CD4-positive, alpha-beta memory T cell (primary cell): ENCODE measurements at places on chromosomes 4 and X. TPM values are rescaled to one million over a fixed set of nuclear protein-coding genes. Genes with fewer than 3 reads are reported as not detected.

DKK2 gene
- total RNA-seq, result not detected

GAGE12F gene
- total RNA-seq, result not detected

GAGE13 gene
- total RNA-seq, result not detected

GRCh38 chr4:921830-922331 is 10.2 kb downstream of the GAK start:
- H3K4me3 ChIP-seq, result no peak overlapping the region
- H3K4me1 ChIP-seq, result peaks cover 62% of the 10 kb centered on the region
- no peak for DNase-seq
- H3K27ac ChIP-seq, result no peak overlapping the region
- no peaks in the 10 kb centered on the region for H3K36me3 ChIP-seq
- H3K27me3 ChIP-seq, result no peaks in the 10 kb centered on the region

GRCh38 chr4:73006286-73006990 is 63.1 kb downstream of the COX18 start:
- H3K27ac ChIP-seq, result no peak overlapping the region
- DNase-seq, result no peak
- no peaks in the 10 kb centered on the region for H3K4me1 ChIP-seq

SCML2 gene
- 1.7 TPM for total RNA-seq

DNA sequence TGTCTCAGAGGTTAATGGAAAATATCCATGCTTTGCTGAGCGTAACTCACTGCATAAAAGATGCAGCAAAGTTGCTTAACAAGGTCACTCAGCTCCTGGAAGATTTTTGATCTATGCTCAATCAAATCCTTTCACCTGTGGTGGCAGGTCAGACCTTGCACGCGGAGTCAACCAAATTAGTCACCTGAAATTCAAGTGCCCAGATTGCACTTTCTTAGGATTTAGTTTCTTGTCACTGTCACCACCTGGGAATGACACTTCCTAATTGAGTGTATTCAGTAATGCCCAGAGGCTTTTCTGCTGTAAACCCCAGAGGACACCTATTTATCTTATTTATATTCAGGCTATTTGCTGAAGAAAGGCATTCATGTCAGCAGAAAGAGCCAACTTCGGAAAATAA is 215.8 kb upstream of the SMIM31 start:
- H3K36me3 ChIP-seq, result no peaks in the 10 kb centered on the region
- no peak overlapping the region for H3K4me3 ChIP-seq
- H3K27ac ChIP-seq, result no peak overlapping the region
- H3K4me1 ChIP-seq, result no peaks in the 10 kb centered on the region
- no peak for DNase-seq

DNA sequence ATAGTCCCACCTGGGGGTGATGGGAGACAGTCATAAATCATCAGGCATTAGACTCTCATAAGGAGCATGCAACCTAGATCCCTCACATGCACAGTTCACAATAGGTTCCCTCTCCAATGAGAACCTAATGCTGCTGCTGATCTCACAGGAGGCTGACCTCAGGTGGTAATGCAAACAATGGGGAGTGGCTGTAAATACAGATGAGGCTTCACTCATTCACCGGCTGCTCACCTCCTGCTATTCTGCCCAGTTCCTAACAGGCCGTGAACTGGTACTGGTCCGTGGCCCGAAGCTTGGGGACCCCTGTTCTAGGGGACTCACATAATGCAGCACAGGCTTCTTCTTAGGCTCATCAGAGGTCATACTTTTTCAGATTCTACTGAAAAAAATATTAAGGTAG is 625.9 kb upstream of the AGA start:
- no peak overlapping the region for H3K27ac ChIP-seq
- H3K4me3 ChIP-seq, result no peak overlapping the region
- H3K36me3 ChIP-seq, result no peaks in the 10 kb centered on the region
- H3K4me1 ChIP-seq, result no peaks in the 10 kb centered on the region
- DNase-seq, result no peak
- no peaks in the 10 kb centered on the region for H3K27me3 ChIP-seq

- H3K4me1 ChIP-seq, result no peaks in the 10 kb centered on the region
- H3K4me3 ChIP-seq, result no peak overlapping the region
- no peak for DNase-seq
- H3K27me3 ChIP-seq, result no peaks in the 10 kb centered on the region
- H3K36me3 ChIP-seq, result no peaks in the 10 kb centered on the region
- no peak overlapping the region for H3K27ac ChIP-seq
These were observed 264.4 kb upstream of the ITM2A start for GRCh38 chrX:79631526-79631925.

DNA sequence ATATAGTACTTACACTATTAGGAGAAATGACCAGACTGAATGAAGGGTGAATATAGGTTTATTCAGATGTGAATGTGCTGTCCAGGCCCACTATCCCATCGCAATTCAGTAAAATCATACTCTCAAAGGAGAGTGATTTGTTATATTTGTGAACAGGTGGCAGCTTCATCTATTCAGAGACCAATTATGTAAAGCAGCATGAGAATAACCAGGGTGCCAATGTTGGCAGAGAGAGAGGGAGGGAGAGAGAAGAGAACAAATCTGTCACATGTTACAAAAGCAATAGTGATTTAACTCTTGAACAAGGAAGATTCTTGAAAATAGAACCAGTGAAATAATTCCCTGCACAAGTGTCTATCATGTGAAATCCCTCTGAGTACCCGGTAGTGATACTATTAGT is 38.9 kb upstream of the TLL1 start:
- no peak overlapping the region for H3K4me3 ChIP-seq
- no peaks in the 10 kb centered on the region for H3K27me3 ChIP-seq
- no peaks in the 10 kb centered on the region for H3K4me1 ChIP-seq
- DNase-seq, result no peak

H2BW2 gene
- total RNA-seq, result not detected

DAPP1 gene
- total RNA-seq, result 21.3 TPM

- no peak overlapping the region for H3K27ac ChIP-seq
- DNase-seq, result no peak
- no peaks in the 10 kb centered on the region for H3K36me3 ChIP-seq
- H3K27me3 ChIP-seq, result no peaks in the 10 kb centered on the region
These were observed 251.7 kb upstream of the GNPDA2 start for GRCh38 chr4:44978020-44978419.

GRCh38 chr4:16085822-16086221 is 2.0 kb upstream of the PROM1 start:
- no peaks in the 10 kb centered on the region for H3K36me3 ChIP-seq
- no peak overlapping the region for H3K4me3 ChIP-seq
- DNase-seq, result no peak

- H3K4me3 ChIP-seq, result no peak overlapping the region
- H3K4me1 ChIP-seq, result no peaks in the 10 kb centered on the region
- no peaks in the 10 kb centered on the region for H3K36me3 ChIP-seq
- H3K27ac ChIP-seq, result no peak overlapping the region
These were observed 38.9 kb downstream of the PDHA1 start for GRCh38 chrX:19382555-19383145.

GRCh38 chrX:153981231-153981630 is 8.7 kb downstream of the TMEM187 start:
- H3K27me3 ChIP-seq, result no peaks in the 10 kb centered on the region
- peaks cover 49% of the 10 kb centered on the region for H3K4me1 ChIP-seq
- H3K27ac ChIP-seq, result peak overlapping the region; percentile 52
- no peak overlapping the region for H3K4me3 ChIP-seq

DNA sequence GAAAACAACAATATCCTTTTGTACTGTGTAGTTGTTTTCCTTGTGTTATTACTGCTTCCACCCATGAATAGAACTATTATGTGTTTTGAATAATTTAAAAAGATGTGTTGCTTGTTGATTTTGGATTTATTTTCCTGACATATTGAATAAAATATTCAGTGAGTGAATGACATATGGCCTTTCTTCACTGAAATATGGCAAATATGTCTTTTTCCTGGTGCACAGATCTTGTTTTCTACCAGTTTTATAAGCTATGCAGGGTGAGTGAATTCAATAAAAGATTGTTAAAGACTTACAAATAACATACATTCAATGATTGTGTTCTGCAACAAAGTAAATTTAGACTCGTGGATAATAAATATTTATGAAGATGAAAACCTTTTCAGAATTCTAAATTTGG is 1216.3 kb upstream of the ADGRL3 start:
- H3K4me1 ChIP-seq, result no peaks in the 10 kb centered on the region
- DNase-seq, result no peak
- no peaks in the 10 kb centered on the region for H3K36me3 ChIP-seq
- H3K27ac ChIP-seq, result no peak overlapping the region
- H3K27me3 ChIP-seq, result no peaks in the 10 kb centered on the region

- H3K27ac ChIP-seq, result no peak overlapping the region
- H3K4me3 ChIP-seq, result no peak overlapping the region
- no peaks in the 10 kb centered on the region for H3K36me3 ChIP-seq
- H3K27me3 ChIP-seq, result no peaks in the 10 kb centered on the region
These were observed 110.6 kb upstream of the ADAMTS3 start for GRCh38 chr4:72679666-72680065.

GRCh38 chr4:147877308-147877771 is 145.5 kb downstream of the ARHGAP10 start:
- no peak overlapping the region for H3K27ac ChIP-seq
- no peak overlapping the region for H3K4me3 ChIP-seq
- no peaks in the 10 kb centered on the region for H3K36me3 ChIP-seq
- no peaks in the 10 kb centered on the region for H3K27me3 ChIP-seq
- no peak for DNase-seq

GRCh38 chr4:28490669-28491068 is 1630.0 kb downstream of the STIM2 start:
- H3K27ac ChIP-seq, result no peak overlapping the region
- DNase-seq, result no peak
- H3K27me3 ChIP-seq, result no peaks in the 10 kb centered on the region
- H3K4me1 ChIP-seq, result no peaks in the 10 kb centered on the region
- H3K36me3 ChIP-seq, result no peaks in the 10 kb centered on the region
- H3K4me3 ChIP-seq, result no peak overlapping the region
